ENCODE measurements at places on chromosomes 7 and 10.
A peak's percentile ranks its signal among the peaks of the same experiment; 100 is the strongest.

GRCh38 chr7:103735377-103735776 is 254.1 kb downstream of the RELN start:
- DNase-seq: no peak

DNA sequence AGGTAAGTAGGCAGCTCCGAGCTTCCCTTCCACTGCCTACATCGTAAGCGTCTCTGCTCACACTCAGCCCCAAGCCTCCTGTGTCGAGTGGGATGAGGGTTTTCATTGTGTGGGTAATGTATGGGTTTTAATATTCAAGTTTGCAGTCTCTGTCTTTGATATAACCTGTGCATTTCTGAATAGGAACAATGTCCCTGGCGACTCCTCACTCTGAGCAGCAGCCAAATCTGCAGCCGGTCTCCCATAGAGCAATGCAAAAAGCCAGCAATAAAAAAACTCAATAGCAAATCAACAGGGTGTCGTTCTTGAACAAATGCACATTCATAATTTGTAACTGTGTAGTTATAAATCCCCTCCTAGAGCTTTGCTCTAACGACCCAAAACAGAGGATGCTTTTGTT is 33.4 kb downstream of the PPP1R17 start:
- no peak for DNase-seq

- no peak for DNase-seq
Observed at GRCh38 chr7:21094589-21094988, 307.9 kb upstream of the SP8 start.

DNA sequence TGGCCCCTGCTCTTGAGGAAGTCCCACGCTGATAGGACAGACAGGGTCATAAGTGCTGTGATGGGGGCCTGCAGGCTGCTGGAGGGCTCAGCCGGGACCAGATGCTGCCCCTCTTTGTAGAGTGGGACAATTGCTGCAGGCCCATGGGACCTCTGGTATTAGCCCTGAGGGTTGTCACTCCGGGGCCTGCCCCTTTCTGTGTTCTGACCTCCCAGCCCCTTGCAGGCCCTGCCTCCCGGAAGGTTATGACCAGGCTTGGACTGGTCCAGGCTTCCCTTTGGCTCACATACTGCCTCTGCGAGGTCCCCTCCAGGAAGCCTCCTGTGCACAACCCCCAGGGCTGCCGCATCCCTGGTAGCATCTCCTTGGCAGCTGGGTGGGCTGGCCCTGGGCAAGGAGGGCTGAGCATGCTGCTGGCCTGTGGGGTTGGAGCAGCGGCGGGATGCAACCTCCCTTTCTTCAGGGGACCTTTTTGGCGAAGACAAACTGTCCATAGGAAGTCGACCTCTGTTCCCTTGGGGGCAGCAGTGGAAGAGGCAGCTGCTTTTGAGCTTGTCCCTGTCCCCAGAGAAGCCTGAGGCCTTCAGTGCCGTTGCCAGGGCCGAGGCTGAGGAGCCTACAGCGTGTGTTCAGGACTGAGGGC is 8.8 kb downstream of the LIMK1 start:
- DNase-seq: peak; percentile 67

DNA sequence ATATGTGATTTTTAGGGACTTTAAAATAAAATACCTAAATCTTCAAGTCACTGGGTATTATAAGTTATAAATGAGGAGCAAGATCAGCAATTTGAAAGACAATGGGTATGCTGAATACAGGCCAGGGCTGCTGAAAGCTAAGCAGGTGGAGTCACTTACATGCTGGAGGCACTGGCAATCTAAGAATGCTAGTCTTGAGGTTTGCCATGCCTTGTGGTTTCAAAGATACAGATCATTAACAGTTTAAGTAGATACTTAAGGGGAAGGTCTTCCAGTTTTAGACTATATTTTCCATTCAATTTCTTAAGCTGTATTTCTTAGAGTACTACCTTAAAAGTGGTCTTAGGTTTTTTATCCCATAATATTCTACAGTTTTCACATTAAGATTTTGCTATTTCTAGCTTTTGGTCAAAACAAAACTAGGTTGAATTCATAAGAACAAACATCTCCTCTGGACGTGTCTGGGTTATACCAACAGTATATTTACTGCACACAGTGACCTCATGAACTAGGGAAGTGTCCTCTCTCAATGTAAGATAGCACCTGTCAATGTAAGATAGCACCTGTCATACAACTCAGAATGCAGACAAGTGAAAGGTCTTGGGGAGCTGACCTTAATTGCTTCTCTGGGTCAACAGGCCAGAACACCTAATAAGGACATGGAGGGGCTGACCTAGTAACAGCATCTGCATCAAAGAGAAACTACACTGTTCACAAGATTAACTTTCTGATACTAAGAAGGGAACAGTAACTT is 2.0 kb downstream of the SRI start:
- no peak for DNase-seq

DNA sequence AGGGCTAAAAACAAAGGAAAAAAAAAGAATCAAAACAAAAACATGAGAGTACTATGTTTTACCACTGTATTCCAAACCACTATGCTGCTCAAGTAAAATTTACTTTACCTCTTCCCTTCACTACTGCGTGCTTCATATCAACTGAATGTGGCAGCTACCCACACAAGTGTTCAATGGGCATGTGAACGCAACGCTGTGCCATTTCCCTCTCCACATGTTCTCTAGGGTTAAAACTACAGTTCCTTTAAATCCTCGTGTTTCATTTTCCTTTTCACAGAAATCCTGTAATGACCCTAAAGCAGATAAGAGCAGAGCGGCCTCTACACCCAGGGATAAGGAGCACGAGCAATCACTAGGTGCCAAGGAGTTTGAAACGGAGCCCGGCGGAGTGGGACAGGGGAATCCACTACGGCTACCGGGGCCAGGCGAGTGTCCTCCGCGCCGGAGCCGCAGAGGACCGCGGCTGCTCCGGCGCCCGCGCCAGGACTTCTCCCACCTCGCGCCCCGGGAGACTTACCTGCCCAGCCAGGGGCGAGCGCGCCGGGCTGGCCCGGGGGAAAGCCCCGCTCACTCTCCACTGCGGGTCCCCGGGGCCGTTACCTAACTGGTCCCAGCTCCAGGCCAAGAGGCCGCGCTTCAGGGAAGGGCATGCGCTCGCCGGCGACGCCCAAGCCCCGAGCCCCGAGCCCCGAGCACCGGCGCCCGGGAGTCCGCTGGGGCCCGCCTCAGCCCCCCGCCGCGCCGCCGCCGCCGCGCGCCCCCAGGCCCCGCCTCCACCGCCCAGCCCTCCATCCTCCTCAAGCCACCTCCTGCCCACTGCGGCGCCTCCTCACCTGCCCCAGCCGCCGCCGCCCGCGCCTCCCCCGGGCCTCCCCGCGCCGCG is 711 bp downstream of the NAMPT start:
- DNase-seq: peak; percentile 77

DNA sequence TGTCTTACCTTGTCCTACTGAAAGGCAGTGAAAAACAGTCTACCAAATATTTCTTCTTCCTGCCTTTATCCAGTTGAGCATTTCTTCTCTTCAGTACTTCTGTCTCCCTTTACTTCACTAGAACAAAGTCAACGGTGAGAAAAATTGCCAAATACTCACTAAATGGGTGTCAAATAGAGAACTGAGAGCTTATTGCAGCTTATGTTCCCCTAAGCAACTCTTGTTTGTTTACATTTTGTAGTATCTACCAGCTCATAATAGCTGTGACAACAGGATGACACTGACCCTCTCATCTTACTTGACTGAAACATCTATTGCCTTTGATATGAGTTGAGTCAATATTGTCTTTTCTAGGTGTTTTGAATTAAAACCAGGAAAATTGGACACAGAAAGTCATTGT is 327.9 kb upstream of the SORCS1 start:
- no peak for DNase-seq
